ENCODE measurements at places on chromosomes 11 and 22.
A peak's percentile ranks its signal among the peaks of the same experiment; 100 is the strongest.

DNA sequence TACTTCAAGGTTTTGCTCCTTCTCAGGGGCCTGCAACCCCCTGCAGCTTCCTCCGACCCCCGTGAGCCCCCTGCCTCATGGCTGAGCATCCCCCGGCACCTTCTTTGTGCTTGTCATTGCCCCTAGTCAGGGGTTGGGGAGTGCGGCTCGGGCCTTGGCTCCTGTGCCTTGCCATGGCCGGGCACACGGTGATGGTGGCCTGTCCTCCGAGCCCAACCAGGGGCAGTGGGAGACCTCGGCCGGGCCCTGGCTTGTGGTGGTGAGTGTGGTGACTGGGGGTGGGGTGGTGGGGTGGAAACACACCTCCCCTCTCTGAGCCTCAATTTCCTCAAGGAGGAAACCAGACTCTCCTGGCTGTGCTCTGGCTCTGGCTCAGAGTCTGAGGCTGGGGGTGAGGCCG lies 1.5 kb upstream of the MRGPRG start:
- no peak for DNase-seq

DNA sequence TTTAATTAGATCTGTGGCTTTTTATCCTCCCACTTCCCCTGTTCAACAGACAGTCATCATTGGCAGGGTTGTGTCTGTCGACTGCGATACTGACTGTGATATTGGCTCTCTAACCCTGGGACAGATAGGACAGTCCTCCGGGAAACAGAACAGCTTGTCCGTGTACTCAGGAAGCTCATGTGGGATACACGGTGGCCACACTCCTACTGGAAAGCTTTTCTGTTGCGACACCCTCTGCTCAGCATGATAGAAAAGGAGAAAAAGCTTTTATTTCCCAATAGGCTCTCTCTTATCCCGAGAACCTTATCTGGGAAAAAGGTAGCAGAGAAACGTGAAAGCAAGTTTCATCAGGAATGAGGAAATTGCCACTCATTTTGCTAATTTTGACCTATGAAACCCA lies 60.4 kb upstream of the HSPA8 start:
- DNase-seq = peak; percentile 42

- DNase-seq = no peak
These were observed 46.1 kb downstream of the ENTHD1 start for GRCh38 chr22:39847477-39847876.

GRCh38 chr11:5973530-5973929 lies 5.2 kb upstream of the OR56A5 start:
- no peak for DNase-seq

DNA sequence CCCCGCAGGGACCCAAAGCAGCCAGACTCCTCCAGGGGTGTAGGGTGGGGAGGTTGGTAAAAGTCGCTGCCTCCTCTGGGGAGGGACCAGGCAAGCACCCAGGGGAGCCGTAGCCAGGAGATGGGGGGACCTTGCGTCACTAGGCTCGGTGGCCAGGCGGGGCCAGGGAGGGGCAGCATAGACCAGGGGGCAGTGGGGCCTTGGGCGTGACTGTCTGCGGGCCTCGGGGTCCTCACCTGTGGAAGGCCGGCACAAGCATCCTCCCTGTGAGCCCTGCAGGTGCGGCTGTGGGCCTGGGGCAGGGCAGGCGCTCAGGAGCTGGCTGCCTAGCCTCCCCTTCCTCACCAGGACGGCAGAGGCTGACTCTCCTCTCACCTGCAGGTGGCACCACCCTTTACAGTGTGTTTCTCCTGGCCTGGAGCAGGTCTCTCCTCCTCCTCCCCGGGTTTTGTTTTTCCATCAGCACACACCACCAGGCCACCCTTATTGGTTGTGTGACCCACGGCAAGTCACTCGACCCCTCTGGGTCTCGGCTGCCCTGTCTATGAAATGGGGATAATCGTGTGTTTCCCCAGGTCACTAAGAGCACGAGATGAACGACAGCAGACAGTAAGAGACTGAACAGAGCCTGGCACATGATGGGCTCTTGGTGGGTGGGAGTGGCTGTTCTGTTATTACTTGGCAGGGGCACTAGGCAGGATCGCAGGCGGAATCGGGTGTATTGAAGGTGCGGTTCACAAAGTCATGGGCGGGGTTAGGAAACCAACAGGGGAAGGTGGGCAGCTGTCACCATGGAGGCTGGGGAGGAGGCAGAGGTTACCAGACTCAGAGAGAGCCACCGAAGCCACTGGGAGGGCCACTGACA lies 52.7 kb downstream of the FLRT1 start:
- DNase-seq = no peak

DNA sequence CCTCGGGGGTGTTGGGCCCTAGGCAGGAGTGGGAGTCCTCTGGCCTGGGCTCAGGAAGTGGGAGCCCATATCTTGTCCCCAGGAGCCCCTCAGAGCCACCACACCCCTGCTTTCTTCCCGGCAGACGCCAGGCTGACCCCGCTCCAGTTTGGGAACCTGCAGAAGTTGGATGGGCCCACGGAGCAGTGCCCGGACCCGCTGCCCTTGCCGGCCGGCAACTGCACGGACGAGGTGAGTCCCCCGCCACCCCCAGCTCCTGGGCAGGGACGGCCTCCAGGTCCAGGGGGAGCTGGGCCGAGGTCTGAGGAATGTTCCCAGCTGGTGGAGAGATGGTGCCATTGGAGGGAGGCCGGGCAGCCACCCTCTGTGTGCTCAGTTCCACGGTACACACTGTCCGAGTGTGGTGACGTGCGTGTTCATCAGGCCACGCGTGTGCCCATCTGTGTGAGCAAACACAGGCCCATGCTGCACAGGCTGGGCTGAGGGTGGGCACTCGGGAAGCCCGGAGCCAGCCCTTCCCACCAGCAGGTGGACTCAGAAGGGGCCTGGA lies 4.8 kb downstream of the MUC5B start:
- DNase-seq = no peak

GRCh38 chr11:2929950-2930703 lies 907 bp upstream of the PHLDA2 start:
- peak; percentile 78 for DNase-seq

GRCh38 chr11:102940714-102941588 lies 14.6 kb downstream of the MMP13 start:
- DNase-seq = peak; percentile 75

- peak; percentile 31 for DNase-seq
These were observed 27.5 kb downstream of the DHCR7 start for GRCh38 chr11:71420455-71421241.

DNA sequence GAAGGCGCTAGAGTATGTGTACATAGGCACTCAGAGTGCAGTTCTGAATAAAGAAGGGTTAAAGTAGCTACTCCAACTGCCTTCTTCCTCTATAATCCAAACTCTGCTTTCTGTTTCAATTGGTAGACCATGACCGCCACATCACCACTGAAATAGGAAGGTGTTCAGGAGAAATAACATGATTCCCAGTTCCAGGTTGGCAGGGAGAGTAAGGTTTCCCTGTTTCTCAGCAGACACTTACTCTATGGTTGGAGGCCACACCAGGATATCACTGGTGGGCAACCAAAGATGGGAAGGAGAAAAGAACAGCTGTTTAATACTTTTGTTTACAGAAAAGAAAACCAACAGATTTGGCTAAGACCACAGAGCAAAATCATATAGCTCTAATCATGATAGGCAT lies 37.9 kb downstream of the PAK1 start:
- DNase-seq = no peak

- DNase-seq = peak; percentile 36
These were observed 7.6 kb downstream of the SLC29A2 start for GRCh38 chr11:66363805-66364535.

- DNase-seq = no peak
These were observed 8.3 kb downstream of the PRR5L start for GRCh38 chr11:36304351-36304750.

DNA sequence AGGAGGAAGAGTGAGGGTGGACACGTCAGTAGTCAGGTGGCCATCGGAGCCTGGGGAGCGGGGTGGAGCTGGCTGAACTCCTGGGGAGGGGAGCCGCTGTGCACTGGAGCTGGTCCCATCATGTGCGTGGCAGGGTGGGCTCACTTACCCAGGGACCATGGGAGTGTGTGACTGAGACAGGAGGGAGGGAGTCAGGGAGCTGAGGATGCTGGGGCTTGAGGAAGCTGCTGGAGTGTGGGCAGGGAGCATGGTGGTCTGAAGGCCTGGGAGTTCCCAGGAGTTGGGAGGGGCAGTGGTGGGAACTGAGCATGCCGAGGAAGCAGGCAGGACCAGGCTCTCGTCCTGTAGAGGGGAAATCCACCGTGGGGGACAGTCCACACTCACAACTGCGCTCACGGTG lies 18.0 kb downstream of the CLDN5 start:
- DNase-seq = no peak

DNA sequence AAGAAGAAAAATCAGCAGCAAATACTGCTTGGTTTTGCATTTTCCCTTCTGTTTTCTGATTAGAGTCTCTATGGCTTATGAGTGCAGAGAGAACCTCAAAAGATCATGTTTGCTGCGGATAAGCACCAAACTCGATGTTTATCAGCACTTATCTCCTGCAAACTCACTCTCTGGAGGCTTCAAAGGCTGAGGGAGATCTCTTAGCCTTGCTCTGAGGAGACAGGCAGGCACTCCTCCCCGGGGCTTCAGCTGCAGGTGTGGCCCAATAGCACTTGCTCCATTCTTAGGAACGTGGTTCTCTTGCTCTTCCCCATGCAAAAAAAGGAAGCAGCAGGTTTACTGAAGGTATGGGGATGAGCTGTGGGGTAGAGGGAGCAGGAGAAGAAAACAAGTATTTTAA lies 45.1 kb downstream of the FLI1 start:
- no peak for DNase-seq

GRCh38 chr11:92854952-92855351 lies 114.5 kb upstream of the MTNR1B start:
- no peak for DNase-seq

- DNase-seq = peak; percentile 63
These were observed 13.9 kb downstream of the SLC35E4 start for GRCh38 chr22:30649430-30650007.

DNA sequence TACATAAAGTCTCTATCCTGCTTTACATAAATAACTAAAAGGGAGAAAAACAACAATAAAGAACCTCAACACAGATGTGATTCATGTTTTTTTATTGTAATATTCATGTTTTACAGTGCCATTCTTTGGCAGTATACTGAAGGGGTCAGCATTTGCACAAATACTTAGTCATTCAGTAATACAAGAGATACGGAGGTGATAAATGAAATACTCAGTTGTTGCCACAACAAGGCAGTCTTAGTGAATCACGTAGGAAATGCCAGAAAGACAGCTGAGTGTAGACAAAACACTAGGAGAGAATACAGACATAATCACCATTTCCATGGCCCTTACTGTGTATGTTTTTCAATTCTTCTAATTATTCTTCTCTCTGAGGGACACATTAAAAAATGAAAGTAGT lies 910.4 kb downstream of the METTL15 start:
- DNase-seq = peak; percentile 78

DNA sequence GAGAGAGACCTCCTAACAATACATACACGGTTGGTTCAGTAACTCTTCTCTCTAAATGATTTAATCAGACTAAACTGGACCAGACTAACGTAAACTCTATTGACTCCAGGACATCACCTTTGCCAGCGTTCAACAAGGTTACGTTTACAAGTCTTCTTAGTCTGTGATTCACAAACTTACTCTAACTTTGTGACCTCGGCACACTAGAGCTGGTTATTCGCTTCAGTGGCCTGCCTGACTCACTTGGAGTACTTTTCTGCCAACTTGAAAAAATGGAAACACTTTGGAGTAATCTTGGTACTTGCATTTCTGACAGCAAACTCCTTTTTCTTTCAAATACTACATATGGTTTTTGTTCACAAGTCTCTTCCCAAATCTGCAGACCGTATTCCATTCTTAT lies 26.2 kb downstream of the MTMR2 start:
- no peak for DNase-seq

DNA sequence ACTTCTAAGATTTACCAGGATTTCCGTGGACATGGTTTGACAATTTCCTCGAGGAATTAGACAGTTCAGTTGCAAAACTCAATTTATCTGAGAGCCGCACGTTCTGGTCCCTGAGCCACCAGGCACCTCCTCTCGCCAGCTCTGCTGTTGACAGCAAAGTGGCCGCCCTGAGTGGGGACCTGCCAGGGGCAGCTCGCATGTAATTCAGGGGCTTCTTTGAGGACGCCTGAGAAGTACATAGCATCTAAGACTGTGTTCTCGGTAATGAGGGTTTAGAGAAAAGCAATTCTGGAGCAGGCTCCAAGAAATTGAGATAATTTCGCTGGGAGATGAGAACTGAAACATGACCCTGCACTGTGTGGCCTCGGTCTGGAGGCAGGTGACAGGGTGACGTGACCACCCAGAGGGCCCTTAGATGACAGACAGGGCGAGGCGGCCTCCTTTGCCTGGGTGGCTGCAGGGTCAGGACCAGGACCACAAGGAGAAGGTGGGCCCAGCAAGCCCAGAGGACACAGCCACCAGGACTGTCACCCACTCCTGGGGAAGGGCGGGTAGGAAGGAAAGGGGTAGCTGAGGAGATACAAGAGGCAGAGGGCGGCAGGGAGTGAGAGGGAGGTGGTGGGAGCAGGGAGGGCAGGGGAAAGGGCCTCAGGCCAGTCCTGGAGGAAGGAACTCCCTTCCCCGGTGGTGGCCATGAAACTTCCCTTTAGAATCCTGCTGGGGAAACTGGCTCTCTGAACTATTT lies 55.0 kb downstream of the RTL6 start:
- no peak for DNase-seq

- DNase-seq = no peak
These were observed 26.0 kb upstream of the LRRC10B start for GRCh38 chr11:61482513-61482912.

GRCh38 chr22:17814830-17815229 lies 40.6 kb upstream of the BID start:
- no peak for DNase-seq

DNA sequence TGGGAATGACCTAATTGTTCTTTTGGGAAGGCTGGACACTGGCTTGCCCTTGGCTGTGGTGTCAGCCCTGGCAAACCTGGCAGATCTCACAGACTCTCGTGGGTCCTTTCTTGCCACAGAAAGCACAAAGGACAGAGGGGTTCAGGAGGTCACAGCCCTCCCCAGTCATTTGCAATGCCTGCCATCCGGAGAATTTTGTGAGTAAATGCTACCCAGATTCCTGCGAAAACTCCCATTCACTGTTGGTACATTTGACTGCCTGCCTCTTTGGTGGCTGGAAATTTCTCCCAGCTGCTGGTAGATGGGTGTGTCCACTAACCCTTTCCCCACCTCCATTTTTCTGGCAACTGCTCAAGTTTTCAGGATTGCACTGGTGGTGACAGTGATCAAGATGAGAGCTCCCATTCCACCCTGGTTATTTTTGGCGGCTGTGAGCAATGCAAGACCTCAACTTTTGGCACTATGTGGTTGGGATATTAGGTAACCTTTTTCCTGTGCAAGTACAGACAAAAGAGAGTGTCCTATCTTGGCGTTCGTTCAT lies 155.7 kb downstream of the NAV2 start:
- DNase-seq = peak; percentile 96

All from fibroblast of skin of scalp (primary cell).